ENCODE measurements at places on chromosomes 13 and 19. TPM values are rescaled to one million over a fixed set of nuclear protein-coding genes. Genes with fewer than 3 reads are reported as not detected.

The LINGO3 gene
- not detected for total RNA-seq

The TEX26 gene
- not detected for total RNA-seq

The ZNF667 gene
- 9.1 TPM for total RNA-seq

The ARL11 gene
- total RNA-seq = 1.1 TPM

The NOVA2 gene
- total RNA-seq = 2.7 TPM

The ZFR2 gene
- total RNA-seq = 0.41 TPM

The PLIN5 gene
- total RNA-seq = 5.8 TPM

The IGFL2 gene
- total RNA-seq = not detected

The CLC gene
- total RNA-seq = 4.4 TPM
